ENCODE measurements at places on chromosomes 5 and 9. TPM values are rescaled to one million over a fixed set of nuclear protein-coding genes. Genes with fewer than 3 reads are reported as not detected.

Gene SMU1
- total RNA-seq: 26.9 TPM

Gene CORO2A
- total RNA-seq: 15.8 TPM

Gene TMEM232
- 1.8 TPM for total RNA-seq

Gene UBAC1
- 47.5 TPM for total RNA-seq

Data from H9 (cell line).